ENCODE measurements at places on chromosomes 5 and 9.

- H3K4me3 ChIP-seq, result peak within 1 kb of the TSS; percentile 69
- H3K4me1 ChIP-seq, result peaks cover 15% of the 10 kb centered on the region
- H3K27ac ChIP-seq, result peak within 1 kb of the TSS; percentile 86
Measured at GRCh38 chr5:132746954-132747615, at the start of gene CCNI2. Gene CCNI2, plus strand, starts transcription at chr5:132747426. Its CDS starts 70 bp downstream, at chr5:132747496.

DNA sequence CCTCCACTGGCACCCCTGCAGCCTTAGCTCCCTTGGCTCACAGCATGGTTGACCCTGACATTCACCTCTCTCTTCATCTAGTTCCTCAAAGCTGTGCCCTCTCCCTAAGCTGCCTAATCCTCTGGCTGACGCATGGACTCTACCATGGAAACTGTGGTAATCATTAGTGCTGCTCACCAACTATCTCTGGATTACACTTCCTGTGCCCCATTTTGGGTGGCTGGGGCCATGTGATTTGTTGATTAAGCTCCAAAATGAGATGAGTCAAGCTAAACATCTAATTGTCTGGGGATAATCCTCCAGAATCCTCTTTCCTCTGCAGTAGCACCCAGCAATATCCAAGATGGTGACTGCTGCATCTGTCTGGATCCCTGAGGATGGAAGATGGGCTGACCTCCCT lies 264.4 kb downstream of the SH3GL2 start:
- no peak overlapping the region for H3K27ac ChIP-seq
- no peaks in the 10 kb centered on the region for H3K27me3 ChIP-seq
- no peaks in the 10 kb centered on the region for H3K4me1 ChIP-seq
- no peaks in the 10 kb centered on the region for H3K36me3 ChIP-seq

- H3K4me1 ChIP-seq, result no peaks in the 10 kb centered on the region
- H3K36me3 ChIP-seq, result no peaks in the 10 kb centered on the region
- no peak overlapping the region for H3K4me3 ChIP-seq
- no peak overlapping the region for H3K27ac ChIP-seq
- no peaks in the 10 kb centered on the region for H3K27me3 ChIP-seq
Measured at GRCh38 chr9:121862371-121863332, 211.2 kb downstream of the DAB2IP start.

DNA sequence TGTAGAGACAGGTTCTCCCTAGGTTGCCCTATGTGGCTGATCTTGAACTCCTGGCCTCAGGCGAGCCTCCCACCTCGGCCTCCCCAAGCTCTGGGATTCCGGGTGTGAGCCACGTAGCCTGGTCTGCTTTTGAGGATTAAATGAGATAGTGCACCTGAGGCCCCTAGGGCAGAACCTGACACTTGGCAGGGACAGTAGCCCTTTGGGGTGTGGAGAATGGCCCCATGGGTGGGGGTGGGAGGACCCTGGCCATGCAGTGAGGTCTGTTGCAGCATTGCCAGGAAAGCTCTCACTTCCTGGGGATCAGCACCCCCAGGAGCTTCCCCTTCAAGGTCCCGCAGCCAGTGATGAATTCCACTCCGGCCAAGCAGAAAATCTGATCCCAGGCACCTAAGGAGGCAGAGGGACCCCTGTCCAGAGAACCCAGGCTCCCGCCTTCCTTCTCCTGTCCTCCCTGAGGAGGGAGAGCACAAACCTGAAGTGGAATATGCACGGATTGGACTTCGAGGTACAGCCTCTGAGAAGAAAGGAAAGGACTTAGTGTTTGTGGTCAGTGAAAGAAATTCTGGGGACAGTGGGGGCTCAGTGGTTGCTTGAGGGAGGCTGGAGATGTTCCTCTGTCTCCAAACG lies 73.9 kb upstream of the UNC5A start:
- no peaks in the 10 kb centered on the region for H3K36me3 ChIP-seq
- no peak for DNase-seq
- no peak overlapping the region for H3K4me3 ChIP-seq
- H3K4me1 ChIP-seq, result peaks cover 4% of the 10 kb centered on the region
- no peaks in the 10 kb centered on the region for H3K27me3 ChIP-seq

- no peak overlapping the region for H3K4me3 ChIP-seq
- H3K27ac ChIP-seq, result no peak overlapping the region
- DNase-seq, result peak; percentile 97
- H3K36me3 ChIP-seq, result no peaks in the 10 kb centered on the region
- H3K4me1 ChIP-seq, result no peaks in the 10 kb centered on the region
- no peaks in the 10 kb centered on the region for H3K27me3 ChIP-seq
Measured at GRCh38 chr5:138068742-138069600, 14.9 kb upstream of the WNT8A start.

GRCh38 chr5:71658916-71659662 lies 60.0 kb upstream of the CARTPT start:
- no peaks in the 10 kb centered on the region for H3K4me1 ChIP-seq
- H3K36me3 ChIP-seq, result no peaks in the 10 kb centered on the region
- no peak overlapping the region for H3K27ac ChIP-seq
- H3K27me3 ChIP-seq, result no peaks in the 10 kb centered on the region
- DNase-seq, result peak; percentile 9
- no peak overlapping the region for H3K4me3 ChIP-seq

DNA sequence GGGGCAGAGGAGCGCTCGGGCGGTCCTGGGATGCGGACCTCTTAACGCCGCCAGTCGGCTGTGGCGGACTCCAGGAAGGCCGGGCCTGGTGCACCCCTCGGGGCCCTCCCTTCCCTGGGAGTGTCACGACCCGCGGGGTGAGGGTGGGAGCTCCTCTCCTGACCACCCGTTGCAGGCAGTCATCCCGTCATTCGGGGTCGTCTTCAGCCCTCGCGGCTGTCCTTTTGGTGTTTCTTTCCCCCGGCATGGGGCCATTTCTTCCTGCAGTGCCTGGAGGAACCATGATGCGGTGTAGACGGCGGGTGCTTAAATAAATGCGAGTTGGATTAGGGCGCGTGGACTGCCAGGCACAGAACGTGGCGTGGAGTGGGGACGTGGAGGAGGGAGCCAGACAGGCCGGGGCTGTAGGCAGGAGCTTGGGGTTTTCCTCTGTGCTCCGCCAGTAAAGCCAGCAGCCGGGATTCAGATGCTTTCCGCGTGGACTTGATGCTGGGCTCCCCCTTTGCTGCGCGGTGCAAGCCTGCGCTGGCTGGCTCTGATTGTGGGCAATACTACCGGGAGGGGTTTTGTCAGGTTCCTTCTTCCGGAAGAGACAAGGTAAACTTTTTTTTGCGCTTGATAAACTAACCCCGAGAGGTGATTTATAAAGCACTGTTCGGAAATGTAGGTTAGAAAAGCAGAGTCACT lies 868 bp downstream of the KDM4C start:
- peak overlapping the region; percentile 92 for H3K4me3 ChIP-seq
- H3K36me3 ChIP-seq, result no peaks in the 10 kb centered on the region
- no peaks in the 10 kb centered on the region for H3K4me1 ChIP-seq
- H3K27ac ChIP-seq, result peak overlapping the region; percentile 72

DNA sequence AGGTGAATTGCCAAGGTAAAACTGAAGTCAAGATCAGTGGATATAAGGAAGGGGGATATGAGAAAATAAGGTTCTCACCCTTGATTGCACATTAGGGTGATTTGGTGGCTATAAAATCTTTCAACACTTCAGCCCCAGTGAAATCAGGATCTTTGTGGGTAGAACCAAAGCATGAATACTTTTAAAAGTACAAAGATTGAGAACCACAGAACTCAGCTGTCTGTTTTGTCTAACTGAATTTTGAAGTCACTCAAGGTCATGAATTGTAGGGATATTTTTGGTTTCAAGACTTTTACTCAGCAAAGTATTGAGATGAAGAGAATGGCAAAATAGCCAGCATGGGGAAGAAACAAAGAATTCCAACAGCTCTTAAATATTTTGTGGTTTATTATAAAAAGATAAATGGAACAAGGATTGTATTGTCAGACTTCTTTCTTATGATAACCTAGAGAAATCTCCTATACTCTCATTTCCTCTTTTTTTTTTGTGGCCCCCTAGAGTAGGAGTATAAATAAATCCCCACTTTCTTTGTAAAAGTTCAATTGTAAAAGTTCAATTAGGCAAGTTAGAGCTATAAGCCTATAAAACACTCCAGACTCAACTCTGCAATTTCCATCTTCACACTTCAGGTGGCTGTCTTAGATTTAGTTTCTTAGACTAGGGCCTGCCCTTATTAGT lies 272.9 kb downstream of the PDE4D start:
- no peaks in the 10 kb centered on the region for H3K27me3 ChIP-seq
- no peaks in the 10 kb centered on the region for H3K4me1 ChIP-seq
- no peak overlapping the region for H3K27ac ChIP-seq
- no peaks in the 10 kb centered on the region for H3K36me3 ChIP-seq
- DNase-seq, result no peak
- no peak overlapping the region for H3K4me3 ChIP-seq

DNA sequence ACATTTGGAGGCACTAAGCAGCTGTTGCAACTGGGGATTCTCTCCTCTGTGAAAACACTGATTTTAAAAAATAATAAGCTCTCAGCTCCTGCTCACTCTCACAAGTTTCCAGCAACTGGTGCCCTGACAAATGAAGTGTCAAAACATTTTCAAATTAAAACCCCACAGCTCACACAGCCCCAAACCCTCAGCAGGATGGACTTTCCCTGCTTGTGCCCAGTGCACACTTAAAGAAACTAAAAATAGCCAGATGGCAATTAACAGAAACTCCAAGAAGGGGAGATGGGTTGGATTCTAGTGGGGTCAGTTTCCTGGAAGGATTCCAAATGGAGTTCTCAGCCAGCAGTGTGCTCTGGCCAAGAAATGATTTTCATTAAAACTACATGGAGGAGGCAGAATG lies 163.0 kb upstream of the PUM3 start:
- H3K27me3 ChIP-seq, result no peaks in the 10 kb centered on the region
- DNase-seq, result no peak
- no peaks in the 10 kb centered on the region for H3K4me1 ChIP-seq
- H3K27ac ChIP-seq, result no peak overlapping the region
- H3K4me3 ChIP-seq, result no peak overlapping the region

GRCh38 chr9:136297016-136297691 lies 6.7 kb downstream of the CCDC187 start:
- no peak overlapping the region for H3K4me3 ChIP-seq
- H3K27me3 ChIP-seq, result no peaks in the 10 kb centered on the region
- peak; percentile 47 for DNase-seq

DNA sequence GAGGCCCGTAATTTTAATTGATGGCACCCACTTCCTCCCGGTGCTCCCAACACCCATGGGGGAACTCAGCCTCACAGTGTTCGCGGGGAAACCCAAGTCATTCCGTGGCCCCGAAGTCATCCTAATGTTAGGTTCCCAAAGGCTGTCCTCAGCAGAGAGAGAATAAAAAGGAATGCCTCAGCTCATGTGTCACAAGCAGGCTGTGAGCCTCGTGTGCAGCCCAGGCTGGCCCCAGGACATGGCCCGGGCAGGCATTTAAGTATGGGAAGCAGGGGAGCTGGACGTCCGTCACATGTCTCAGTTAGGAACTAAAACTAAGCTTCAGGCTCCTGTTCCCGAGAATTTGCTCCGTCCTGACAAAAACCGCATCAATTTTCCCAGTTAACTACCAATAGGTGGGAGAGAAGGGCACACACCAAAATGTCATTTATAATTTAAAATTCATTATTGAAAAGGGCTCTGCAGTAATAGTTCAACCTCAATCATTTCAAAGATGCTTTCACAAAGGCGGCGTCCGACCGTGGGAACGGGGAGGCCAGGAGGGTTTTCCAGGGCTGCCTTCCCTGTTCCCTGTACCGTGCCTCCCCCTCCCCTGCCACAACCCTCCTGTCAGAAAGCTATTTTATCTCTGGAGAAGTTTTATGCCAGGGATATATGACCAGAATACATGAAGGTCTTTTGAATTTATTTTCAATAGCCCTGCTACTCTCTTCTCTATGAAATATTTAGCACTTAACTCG lies 137.3 kb downstream of the FSTL4 start:
- H3K4me3 ChIP-seq, result no peak overlapping the region
- H3K36me3 ChIP-seq, result no peaks in the 10 kb centered on the region
- H3K4me1 ChIP-seq, result peaks cover 3% of the 10 kb centered on the region
- DNase-seq, result peak; percentile 68
- H3K27me3 ChIP-seq, result no peaks in the 10 kb centered on the region
- no peak overlapping the region for H3K27ac ChIP-seq

GRCh38 chr5:90855296-90856010 lies 296.9 kb downstream of the ADGRV1 start:
- H3K4me3 ChIP-seq, result no peak overlapping the region
- no peaks in the 10 kb centered on the region for H3K27me3 ChIP-seq
- H3K36me3 ChIP-seq, result no peaks in the 10 kb centered on the region

DNA sequence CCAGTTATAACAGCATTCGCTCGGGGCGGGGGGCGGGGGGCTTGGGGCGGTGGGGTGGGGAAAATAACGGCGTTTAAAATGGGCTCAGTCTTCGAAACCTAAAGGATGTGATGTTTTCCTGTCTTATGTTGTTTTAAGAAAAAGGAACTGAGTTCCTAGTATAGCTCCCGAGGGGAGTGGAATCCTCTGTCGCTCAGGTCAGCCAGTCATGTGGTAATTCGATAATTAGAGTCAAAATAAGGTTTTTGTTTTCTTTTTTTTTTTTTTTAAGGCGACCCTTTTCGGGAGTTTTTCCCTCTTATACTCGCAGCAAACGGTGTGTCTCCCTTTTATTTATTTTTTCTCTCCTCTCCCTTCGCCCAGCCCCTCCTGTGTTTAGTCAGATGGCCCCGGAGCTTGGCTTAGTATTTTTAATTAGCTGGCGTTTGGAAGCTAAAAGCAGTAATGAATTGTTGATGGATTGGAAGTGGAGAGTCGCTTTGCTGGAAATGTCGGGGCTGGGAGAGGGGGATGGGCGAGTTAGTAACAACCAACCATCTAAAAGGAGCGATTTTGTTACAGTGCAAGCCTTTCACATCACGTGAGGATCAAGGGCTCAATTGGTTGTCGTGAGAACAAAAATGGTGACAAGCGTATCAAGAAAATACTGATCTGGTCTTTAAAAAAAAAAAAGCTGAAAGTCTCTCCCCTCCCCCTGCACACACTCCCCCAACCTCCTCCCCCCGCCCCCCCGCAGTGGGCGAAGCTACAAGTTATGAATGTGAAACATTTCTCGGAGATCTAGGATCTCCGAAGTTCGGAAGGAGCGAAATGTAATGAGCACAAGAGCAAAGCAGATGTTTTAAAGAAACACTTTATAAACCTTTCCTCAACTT lies 714 bp upstream of the ZNF608 start:
- peak; percentile 62 for DNase-seq
- peaks cover 4% of the 10 kb centered on the region for H3K36me3 ChIP-seq
- H3K4me3 ChIP-seq, result peak overlapping the region; percentile 65
- no peaks in the 10 kb centered on the region for H3K27me3 ChIP-seq

DNA sequence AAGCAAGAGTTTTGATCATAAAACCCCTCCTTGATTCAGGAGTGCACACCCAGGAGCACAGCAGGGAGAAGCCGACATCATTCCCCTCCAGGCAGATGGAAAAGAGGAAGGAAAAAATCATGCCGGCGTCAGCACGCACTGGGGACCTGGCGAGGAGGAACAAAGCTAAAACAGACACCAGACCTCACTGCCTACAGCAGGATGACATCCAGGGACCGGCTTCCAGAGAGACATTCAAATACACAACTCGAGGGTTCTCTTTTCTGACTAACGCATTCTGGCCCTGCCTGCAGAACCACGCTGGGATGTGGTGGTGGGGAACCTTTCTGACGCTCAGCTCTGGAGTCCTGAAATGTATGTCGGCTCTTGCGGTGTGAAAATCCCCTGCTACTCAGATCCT lies 2.7 kb downstream of the UBAC1 start:
- DNase-seq, result no peak
- no peak overlapping the region for H3K4me3 ChIP-seq
- H3K27ac ChIP-seq, result no peak overlapping the region
- peaks cover 12% of the 10 kb centered on the region for H3K36me3 ChIP-seq
